ENCODE measurements at places on chromosomes 7 and 10.

DNA sequence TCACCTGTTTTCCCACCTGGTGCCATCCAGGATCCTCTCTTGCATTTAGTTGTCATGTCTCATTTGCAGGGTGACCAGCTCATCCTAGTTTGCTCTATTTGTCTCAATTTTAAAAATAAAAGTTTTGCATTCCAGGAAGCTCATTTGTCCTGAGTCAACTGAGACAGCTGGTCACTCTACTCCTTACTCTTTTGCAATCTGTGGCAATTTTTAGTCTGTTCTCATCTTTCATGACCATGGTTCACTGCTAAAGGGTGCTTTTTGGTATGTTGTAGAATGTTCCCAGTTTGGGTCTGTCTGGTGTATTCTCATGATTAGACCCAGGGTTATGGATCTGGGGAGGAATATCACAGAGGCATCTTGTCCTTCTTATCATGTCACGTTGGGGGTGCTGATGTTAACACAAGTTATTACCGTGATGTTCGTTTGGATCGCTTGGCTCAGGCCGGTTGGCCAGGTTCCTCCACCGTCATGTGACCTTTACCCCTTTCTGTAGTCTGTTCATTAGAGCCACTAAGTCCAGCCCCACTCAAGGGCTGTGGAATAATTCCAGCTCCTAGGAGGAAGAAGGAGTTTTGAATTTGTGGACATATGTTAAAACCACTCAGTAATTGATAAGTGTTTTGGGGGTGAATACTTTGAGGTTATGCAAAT lies 103.3 kb upstream of the IGFBP3 start:
- no peak for DNase-seq

- DNase-seq, result no peak
Observed at GRCh38 chr7:125526092-125526491, 596.5 kb upstream of the POT1 start.

GRCh38 chr7:99918959-99919813 lies at the start of gene TRIM4:
TSS of gene TRIM4 (minus strand) at chr7:99919530. CDS start at chr7:99919401, 129 bp downstream.
- peak; percentile 93 for DNase-seq

DNA sequence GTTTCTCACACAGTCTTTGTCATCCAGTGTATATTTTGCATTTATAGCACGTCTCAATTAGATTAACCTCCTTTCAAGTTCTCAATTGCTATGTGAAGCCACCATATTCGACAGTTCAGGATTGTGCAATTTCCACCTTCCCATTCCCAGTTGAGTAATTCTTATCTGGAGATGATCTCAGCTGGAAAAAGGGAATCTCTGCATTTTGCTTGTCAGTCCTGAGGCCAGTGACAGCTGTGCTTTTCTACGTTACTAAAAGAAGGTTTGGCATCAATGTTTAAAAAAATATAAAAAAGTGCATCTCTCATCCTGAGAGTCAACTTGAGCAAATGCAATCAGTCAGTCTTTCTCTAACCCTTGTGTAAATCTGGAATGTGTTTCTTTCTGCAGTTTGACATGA lies 247.7 kb downstream of the PRKG1 start:
- no peak for DNase-seq

DNA sequence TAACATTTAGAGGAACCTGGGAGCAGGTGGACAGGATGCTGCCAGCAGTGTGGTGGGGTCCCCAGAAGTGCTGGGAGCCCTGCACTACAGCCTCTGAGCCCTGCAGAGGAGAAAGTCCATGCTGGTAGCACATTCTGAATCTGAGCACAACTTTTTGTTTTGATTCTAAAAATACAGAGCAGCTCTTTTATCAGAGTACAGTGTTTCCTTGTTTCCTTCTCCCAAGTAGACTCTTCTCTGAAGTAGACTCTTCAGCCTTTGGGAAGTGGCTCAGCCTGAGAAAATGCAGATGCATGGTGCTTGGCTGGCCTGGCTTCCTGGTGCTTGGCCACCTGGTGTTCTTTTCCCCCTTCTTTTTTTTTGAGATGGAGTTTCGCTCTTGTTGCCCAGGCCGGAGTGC lies 9.1 kb downstream of the ADCY1 start:
- DNase-seq, result no peak

- no peak for DNase-seq
Observed at GRCh38 chr7:8249121-8249520, 12.8 kb downstream of the ICA1 start.

DNA sequence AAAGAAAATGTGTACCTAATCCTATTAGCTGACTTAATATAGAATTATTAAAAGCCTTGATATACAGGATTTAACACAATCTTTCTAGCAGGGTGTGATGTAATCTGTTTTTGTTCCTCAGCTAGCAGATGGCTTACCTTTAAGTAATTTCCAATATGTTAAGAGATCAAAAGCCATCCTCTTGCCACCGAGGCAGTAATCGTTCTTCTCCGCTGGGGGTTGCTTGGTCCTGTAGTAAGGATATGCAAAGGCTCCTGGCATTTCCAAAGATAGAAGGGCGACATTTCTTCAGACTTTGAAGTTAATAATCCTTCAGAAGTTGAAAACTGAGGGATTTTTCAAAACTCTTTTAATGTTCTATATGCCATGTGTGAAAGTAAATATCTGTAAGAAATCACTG lies 156.4 kb downstream of the FZD1 start:
- no peak for DNase-seq

GRCh38 chr10:113178771-113179170 lies 228.7 kb downstream of the TCF7L2 start:
- DNase-seq, result no peak

GRCh38 chr7:103130901-103131624 lies 17.8 kb downstream of the NAPEPLD start:
- DNase-seq, result no peak

DNA sequence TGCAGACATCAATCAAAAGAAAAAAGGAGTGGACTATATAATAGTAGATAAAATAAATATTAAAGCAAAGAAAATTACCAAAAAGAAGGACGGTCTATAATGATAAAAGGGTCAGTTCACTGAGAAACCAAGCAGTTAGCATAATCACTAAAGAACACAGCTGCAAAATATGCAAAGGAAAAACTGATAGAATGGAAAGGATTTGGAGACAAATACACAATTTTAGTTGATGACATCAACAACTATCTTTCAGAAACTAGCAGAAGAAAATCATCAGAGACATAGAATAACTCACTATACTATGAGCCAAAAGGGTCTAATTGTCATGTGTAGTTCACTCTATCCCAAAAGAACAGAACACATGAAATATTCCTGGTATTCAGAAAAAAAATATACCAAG lies 316.4 kb upstream of the IGFBP3 start:
- DNase-seq, result no peak

- DNase-seq, result peak; percentile 26
Observed at GRCh38 chr10:93813507-93814465, 56.0 kb downstream of the LGI1 start.

DNA sequence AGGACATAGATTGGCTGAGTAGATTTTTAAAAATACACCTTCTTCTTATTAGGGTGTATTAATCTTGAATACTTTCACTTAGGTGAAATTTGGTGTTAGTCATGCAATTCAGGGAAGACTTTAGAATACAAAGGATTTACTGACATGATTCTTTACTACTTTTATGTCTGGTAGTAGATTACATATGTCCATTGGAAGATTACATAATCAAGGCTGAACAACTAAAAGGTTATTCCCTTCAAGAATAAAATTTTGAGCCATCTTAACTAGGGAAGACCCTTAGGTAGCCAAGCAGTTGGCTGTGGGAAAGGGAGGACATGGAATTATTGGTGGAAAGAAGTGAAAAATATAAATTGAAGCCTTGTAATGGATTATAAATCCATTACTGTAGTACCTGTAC lies 165.0 kb downstream of the ITGB1 start:
- no peak for DNase-seq

DNA sequence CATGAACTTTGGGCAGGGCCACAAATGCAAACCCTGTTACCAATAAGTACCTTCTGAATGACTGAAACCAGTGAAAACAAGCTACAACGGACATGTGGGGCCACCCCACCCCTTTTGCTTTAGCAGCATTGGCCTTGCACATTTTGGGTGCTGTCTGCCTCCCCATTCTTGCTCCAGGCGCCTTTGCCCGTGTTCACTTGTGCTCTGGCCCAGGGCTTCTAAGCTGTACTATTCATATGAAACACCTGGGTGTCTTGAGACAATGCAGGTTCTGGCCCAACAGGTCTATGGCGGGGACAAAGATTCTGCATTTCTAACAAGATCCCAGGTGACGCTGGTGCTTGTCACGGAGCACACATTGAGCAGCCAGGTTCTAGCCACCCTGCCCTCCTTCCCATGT lies 96.5 kb upstream of the SDK1 start:
- no peak for DNase-seq

DNA sequence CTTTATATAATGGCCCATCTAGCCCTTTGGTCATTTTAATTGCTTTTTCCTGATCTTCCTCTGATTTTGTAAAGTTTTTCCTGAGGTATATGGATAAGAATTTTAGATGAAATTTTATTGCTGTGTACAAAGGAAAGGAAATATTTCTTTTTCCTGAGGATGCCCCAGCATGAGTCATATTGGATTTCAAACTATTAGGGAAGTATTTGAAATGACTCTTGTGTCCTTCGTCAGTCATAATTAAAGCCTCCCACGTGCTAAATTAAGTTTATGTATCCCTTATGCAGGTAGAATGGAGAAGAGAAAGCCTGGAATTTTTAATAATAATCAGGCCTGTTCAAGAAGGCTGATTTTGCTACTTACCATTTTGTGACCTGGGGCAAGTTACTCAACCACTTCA lies 82.6 kb upstream of the GLI3 start:
- DNase-seq, result no peak

GRCh38 chr10:58356756-58357155 lies 21.9 kb downstream of the UBE2D1 start:
- DNase-seq, result no peak

DNA sequence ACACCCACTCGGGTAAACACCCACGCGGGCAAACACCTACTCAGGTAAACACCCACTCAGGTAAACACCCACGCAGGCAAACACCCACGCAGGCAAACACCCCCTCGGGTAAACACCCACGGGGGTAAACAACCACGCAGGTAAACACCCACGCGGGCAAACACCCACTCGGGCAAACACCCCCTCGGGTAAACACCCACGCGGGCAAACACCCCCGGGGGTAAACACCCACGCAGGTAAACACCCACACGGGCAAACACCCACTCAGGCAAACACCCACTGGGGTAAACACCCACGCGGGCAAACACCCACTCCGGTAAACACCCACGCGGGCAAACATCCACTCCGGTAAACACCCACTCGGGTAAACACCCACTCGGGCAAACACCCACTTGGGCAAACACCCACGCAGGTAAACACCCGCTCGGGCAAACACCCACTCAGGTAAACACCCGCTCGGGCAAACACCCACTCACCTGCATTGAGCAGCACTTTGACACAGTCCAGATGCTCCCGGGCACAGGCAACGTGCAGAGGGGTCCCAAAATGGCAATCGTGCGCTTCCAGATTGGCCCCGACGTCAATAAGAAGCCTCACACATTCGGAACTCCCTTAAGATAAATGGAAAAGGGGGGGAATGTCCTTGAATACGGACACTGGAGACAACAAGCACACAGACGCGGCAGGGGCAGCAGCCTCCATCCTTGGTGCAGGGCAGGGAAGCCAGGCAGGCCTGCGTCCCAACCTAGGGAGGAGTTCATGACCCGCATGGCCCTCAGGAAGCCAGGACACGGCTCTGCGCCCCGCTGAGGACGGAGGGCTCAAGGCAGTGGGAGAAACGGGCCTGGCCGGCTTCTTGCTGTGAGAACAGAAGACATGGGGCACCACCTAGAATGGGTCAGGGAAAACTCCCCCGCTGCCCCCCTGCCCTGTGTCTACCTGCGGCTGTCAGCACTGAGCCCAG lies 17.6 kb downstream of the ASB13 start:
- no peak for DNase-seq

GRCh38 chr10:133110133-133110532 lies 22.4 kb downstream of the ADGRA1 start:
- no peak for DNase-seq

DNA sequence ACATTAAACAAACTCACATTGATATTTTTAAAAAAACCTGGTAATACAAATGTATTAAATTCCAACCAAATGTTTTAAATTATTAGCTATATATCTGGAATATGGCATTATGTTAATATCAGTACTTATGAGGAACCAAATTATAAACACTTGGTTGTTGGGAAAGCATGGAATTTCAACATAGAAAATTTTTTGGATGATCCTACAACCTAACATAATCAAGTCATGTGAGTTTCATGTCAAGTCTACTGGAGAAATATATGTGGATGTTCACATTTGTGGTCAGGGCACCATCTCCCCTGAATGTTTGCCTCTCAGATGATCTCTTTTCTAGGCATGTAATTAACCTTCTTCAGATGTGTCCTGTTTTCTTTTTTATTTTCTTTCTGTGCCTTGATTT lies 5.2 kb upstream of the POT1 start:
- no peak for DNase-seq

DNA sequence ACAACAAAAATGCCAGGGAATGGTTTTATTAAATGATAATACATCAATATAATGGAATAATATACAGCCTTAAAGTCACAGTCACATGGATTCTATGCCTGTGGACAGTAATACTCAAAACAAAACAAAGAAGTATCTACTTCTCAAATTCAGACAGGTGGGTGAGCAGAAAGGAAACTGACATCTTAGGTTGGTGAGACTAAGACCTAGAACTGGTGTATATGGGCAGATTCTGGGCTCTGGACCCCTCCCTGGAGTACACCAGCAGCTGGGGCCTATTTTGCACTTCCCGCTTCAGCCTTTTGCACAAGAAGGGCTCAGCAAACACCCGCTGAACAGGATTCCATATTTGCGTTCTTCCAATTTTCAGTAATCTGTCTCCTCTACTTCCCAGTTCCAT lies 5.4 kb upstream of the FIS1 start:
- no peak for DNase-seq

GRCh38 chr7:55556031-55556430 lies 16.3 kb downstream of the VOPP1 start:
- no peak for DNase-seq

GRCh38 chr10:76632767-76633051 lies 1004.9 kb downstream of the KCNMA1 start:
- no peak for DNase-seq

DNA sequence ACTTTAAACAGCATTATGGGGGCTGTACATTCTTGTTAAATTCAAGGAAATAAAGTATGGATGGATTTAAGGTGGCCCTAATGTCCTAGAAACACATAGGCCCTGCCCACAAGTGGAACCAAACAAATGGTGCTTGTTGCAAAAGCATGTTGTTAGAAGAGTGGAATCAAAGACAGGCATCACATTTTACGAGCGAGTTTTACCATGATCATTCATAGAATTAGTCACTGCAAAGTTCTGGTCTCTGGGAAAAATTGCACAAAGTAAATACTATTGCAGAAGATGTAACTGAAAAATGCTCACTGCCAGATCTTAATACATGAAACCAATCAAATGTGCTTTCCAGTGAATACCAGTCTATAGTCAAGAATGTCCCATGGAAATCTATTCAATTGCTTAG lies 677.1 kb downstream of the PARD3 start:
- no peak for DNase-seq

GRCh38 chr10:71036297-71036966 lies 148.1 kb upstream of the PCBD1 start:
- DNase-seq, result no peak
